ENCODE measurements at places on chromosomes 4 and X.

DNA sequence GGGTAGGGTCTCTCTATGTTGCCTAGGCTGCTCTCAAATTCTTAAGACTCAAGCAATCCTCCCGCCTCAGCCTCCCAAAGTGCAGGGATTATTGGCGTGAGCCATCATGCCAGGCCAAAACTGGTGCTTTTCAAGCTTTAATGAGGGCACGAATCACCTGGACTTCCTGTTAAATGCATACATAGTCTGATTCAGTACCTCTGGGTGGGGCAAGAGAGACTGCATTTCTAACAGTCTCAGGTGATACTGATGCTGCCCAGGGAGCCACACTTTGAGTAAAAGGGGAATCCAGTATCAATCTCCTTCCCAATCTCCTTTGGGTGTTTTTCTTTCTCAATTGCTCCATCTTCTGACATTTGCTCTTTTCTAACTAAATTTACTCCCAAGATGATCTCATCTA is 96.5 kb downstream of the SH3RF1 start:
- no peak for DNase-seq

- DNase-seq: no peak
These were observed 450.3 kb upstream of the PCDH7 start for GRCh38 chr4:30269850-30270249.

DNA sequence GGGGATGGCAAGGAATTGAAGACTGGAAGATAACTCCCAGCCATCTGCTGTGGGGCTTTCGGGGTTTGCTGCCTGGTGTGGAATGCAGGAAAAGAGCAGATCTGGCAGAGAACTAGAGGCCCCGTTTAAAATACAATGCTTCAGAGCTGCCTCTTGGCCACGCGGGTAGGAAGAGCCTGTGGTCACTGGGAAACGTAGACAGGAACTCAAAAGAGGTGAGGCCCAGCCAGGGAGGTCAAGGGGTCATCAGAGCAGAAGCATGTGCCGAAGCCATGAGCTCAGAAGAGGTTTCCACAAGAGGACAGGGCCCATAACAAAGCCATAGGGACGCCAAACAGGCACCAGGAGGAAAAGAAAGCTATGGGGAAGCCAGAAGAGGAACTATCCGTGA is 14.5 kb upstream of the STS start:
- DNase-seq: no peak

GRCh38 chrX:70240751-70241150 is 6.3 kb downstream of the AWAT1 start:
- DNase-seq: no peak

DNA sequence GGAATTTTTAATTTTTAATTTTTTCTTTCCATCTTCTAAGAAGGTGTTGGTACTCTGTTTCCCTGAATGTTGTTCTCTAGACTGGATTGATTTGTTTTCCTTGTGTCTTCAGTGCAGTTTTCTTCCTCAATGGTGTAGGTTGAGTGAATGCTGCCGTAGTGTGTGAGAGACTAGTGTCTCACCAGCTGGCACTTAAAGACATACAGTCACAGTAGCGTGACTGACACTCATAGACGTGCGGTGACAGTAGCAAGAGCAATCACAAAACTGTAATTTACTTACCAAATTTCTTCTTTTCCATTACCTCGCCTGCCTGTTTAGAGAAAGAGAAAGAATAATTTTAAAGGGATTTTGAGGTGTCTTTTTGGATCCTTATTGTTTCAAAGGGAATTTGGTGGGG is 21.4 kb upstream of the PGM2 start:
- no peak for DNase-seq

DNA sequence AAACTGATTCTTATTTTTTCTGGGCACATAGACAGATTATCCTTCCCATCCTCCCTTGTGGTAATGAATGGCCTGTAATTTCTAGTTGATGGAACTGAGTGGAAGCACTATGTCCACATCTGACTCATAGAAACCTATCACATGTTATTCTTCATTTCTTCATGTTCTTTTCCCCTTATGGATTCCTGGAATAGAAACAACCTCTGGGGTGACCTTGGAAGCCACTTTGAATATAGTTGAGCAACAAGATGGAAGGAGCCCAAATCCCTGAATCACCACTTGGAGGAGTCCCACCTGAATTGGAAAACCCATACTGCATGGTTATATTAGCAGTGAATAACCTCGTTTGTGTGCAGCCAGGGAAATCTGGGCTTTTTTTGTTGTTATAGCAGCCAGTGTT is 137.8 kb downstream of the MID1IP1 start:
- no peak for DNase-seq

GRCh38 chrX:139736151-139736550 is 28.2 kb upstream of the MCF2 start:
- DNase-seq: no peak

DNA sequence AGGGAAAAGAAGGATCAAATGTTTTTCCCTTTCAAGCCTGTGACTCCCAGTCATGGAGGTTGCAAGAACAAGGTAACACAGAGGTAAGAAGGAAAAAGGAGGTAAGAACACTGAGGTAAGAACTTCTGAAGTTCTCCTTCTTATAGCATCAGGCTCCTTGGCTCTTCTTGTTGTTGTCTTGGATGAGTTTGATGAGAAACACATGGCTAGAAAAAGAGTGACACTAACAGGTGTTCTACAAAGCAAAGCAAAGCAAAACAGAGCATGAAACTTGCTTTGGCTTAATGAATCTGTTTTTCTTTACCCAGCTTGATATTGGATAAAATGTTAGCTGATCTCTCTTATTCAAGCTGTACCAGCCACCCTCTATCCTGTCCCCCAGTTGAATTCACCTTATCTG is 231.2 kb upstream of the F9 start:
- no peak for DNase-seq

- no peak for DNase-seq
These were observed 20.4 kb downstream of the USP46 start for GRCh38 chr4:52638717-52639116.

GRCh38 chr4:184373886-184374405 is 100.4 kb downstream of the IRF2 start:
- DNase-seq: no peak

DNA sequence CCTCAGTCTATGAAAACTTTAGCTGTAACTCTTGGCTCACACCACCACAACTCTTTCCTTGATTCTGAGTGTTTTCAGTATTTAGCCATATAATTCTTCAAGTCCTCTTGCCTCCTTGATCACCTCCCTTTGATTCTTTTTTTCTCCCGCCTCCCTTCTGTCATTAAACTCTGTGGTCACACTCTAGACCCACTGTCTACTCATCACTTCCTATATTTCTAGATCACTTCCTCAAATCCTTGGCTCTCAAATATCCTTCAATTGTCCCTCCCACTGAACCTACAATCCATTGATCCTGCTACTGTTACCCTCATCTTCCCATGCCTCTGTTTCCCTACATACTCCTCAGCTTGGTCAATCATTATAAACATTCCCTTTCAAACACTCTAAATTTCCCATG is 12.4 kb upstream of the CXXC4 start:
- no peak for DNase-seq

GRCh38 chr4:73662709-73663546 is 42.7 kb upstream of the RASSF6 start:
- no peak for DNase-seq

DNA sequence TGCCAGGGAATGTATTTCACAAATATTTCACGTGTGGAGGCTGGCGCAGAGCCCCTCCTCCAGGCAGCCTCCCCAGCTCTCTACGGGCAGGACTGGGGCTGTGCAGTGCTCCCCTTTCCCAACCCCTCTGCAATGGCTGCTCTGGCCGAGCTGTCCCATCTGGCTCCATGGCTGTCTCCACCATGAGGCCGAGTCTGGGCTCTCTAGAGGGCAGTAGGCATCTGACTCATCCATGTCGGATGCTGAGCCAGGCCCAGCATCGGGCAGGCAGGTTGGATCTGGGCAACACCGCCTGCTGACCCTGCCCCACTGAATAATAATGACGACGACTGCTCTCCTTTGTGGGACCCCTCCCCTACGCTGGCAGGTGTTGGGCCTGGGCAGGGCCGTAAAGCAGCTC is 11.0 kb upstream of the SH3TC1 start:
- no peak for DNase-seq

DNA sequence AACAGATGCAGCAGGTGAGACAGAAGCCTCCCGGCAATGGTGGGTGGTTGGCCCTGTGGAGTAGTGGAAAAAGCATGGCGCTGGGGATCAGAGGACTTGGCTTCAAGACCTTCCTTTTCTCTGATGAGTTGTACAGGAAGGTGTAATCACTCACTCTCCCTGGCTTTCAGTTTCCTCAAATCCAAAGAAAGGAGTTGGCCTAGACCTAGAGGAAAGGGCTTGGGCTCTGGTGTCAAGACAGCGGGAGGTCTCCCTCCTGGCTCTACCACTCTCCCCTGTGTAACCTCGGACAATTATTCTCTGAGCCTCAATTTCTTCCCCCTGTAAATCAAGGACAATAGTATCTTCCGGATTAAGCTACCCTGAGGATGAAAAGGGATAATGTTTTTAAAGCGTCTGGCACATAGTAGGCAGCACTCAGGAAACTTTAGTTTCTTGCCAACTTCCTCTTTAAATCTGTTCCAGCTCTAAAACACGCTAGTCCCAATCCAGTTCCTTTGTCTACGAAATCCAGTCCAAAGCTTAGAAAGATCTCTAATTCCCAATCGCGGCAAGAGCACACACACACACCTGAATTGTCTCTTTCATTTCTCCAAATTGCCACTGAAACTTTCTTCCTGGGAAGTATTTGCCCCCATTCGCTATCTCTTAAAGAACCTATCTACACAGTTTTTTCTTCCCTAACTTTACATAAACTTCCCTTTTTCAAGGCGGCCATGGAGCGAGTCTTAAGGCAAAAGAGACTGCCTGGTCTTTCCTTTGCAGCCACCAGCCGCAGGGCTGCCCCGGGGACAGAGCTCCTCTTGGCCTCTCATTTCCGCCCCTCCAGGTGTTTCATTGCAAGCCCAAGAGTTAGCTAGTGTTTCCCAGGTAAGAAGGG is 29.9 kb upstream of the GPC4 start:
- no peak for DNase-seq

GRCh38 chr4:175657571-175657970 is 154.5 kb downstream of the GPM6A start:
- DNase-seq: no peak

DNA sequence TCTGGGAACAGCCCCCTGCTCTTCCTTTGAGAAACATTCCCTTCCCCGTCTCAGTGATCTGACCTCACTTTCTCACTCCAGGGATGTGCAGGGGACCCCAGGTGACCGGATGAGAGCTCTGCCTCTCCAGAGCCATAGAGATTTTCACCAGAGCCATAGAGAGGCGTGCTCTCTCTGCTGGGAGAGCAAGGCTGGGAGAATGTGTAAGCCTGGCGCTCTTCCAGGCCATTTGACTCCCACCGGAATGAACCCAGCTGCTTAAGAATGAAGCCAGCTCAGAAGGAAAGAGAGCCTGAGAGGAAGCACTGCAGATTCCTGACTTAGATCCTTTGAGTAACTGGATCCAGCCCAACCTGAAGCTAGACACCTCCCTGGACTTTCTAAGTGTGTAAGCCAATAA is 106.4 kb downstream of the DHX15 start:
- DNase-seq: no peak

GRCh38 chr4:184268584-184269160 is 51.0 kb upstream of the ENPP6 start:
- no peak for DNase-seq

GRCh38 chr4:106875340-106875739 is 160.8 kb downstream of the DKK2 start:
- DNase-seq: no peak

- no peak for DNase-seq
These were observed 28.0 kb downstream of the MFSD8 start for GRCh38 chr4:127936974-127937373.

GRCh38 chrX:64229154-64229553 is 1.3 kb downstream of the ASB12 start:
- DNase-seq: no peak

DNA sequence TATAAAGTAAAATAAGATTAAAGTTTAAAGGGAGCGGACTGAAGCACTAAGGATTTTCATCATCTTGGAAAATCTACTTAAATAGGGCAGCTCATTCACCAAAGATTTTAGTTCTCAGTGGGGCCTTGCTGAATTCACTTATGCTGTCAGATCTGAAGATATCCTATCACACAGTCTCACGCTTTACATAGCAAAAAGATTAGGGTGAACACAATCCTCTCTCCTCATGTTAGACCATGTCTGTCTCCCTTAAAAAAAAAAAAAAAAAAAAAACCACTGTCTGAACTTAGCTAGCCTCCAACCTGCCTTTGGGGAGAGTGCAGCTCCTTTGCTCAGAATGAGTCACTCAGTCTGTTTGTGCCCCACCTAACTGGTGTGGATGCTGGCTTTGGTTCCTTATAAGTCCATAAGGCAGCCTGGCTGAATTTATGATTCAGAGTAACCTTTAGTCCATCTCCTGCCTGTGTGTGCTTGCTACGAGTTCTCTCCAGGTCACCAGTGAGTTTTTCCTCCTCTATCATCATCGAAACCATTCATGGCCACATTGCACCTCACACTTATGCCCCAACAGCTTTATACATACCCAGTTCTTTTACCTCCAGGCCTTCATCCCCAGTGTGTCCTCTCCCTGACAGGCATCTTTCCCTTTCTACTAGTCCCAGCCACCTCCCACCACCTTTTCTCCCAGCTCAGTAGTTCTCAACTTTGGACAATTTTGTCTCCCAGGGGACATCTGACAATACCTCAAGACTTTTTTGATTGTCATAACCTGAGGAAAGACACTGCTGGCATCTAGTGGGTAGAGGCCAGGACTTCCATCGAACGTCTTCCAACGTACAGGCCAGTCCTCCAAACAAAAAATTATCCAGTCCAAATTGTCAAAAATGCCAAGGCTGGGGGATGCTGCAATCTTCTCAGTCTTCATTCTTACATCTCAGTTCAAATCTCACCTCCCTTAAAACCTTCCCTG is 220.7 kb upstream of the EMCN start:
- no peak for DNase-seq

DNA sequence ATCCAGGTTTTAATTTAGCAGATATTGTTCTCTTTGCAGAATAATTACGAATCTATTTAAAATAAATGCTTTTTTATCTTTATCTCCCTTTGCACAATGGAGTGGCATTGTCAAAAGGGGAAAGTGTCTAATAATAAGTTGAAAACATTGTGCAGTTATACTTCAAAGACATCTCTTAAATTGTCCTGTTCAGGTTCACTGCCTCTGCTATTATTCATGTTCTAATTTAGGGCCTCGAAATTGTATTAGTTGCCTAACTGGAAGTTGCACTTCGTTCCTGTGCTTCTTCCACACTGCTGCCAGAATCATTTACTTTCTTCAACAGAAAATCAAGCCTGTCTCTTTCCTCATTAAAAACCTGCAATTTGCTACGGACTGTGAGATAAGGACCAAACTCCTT is 150.5 kb upstream of the SPRY1 start:
- DNase-seq: no peak

DNA sequence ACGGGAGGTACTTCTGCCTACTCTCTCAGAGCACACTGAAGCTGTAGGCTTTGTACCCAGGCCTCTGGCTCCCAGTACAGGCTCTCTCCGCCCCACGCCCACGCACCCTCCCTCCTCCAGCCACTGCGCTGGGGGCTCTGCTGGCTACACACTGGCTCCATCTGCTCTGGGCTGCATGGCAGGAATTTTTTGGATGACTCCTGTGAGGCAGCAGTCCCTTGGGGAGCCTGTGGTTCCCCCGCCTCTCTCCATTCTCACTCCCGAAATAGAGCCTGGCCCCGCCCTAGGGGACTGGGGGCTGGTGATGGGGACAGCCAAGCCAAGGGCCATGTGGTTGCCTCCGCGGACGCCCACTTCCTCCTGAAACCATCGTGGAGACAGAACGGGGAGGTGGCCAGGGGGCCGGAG is 58.1 kb upstream of the ADRA2C start:
- no peak for DNase-seq
